ENCODE measurements at places on chromosomes 1 and 21.

- no peak for DNase-seq
Measured at GRCh38 chr1:222182641-222183040, 365.3 kb downstream of the HHIPL2 start.

GRCh38 chr1:176775378-176775777 is 312.4 kb downstream of the PAPPA2 start:
- no peak for DNase-seq

- DNase-seq, result peak; percentile 37
Measured at GRCh38 chr1:183622884-183623785, 12.4 kb downstream of the ARPC5 start.

GRCh38 chr1:6271006-6271405 is 10.1 kb upstream of the GPR153 start:
- DNase-seq, result no peak

- DNase-seq, result no peak
Measured at GRCh38 chr1:109249654-109250401, 489 bp downstream of the CELSR2 start.

DNA sequence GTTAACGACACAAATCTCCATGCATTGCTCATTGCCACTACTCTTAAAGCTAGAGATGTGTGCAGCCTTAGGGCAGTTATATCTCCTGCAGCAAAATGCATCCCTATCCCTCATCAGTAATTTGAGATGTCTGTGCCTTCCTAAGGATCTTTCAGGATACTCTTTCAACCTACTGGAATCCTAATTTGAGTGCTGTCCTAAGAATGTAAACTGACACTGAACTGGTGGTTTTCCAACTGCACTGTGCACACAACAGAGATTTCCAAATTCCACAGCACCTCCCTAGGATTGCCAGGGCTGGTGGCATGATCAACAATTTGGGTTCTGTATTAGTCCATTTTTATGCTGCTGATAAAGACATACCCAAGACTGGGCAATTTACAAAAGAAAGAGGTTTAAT is 193.9 kb downstream of the LTN1 start:
- DNase-seq, result no peak

- no peak for DNase-seq
Measured at GRCh38 chr21:32570456-32570855, 14.9 kb downstream of the TCP10L start.

- no peak for DNase-seq
Measured at GRCh38 chr21:35615325-35615724, 445.0 kb downstream of the SETD4 start.

- no peak for DNase-seq
Measured at GRCh38 chr1:117605164-117605773, 579 bp upstream of the TENT5C start.

DNA sequence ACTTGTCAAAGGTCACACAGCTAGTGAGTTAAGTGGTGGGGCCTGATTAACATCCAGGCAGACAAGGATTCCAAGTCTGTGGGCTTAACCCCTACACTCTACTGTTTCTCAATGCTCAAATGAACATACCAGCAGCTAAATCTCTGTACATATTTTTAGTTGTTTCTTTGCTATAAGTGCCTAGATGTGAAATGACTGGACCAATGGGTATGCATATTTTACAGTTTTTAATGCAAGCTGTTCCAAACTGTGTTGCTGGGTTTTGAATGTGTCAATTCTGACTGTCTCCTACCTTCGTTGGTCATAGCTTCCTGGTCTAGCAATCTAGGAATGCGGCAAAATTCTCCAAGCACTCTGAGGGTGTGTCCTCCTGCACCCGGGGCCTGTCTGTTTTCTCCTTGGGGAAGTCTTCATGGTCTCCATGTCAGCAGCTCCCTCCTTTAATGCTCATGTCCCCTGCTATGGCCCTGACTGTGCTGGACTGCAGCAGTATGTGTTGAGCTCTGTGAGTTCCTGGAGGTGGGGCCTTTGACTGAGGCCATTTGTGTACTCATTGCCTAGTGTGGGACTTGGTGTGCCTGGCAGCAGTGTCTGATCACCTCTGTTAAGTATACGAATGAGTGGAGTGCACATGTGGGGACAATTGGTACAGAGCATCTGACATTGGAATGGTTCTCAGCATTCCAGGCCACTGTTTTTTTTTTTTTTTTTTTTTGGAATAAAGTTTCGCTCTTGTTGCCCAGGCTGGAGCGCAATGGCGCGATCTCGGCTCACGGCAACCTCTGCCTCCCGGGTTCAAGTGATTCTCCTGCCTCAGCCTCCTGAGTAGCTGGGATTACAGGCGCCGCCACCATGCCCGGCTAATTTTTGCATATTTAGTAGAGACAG is 72.9 kb upstream of the SLC2A1 start:
- DNase-seq, result no peak

- DNase-seq, result no peak
Measured at GRCh38 chr1:100881687-100882086, 13.0 kb downstream of the EXTL2 start.

- DNase-seq, result no peak
Measured at GRCh38 chr1:230878591-230878990, 10.3 kb upstream of the C1orf198 start.

DNA sequence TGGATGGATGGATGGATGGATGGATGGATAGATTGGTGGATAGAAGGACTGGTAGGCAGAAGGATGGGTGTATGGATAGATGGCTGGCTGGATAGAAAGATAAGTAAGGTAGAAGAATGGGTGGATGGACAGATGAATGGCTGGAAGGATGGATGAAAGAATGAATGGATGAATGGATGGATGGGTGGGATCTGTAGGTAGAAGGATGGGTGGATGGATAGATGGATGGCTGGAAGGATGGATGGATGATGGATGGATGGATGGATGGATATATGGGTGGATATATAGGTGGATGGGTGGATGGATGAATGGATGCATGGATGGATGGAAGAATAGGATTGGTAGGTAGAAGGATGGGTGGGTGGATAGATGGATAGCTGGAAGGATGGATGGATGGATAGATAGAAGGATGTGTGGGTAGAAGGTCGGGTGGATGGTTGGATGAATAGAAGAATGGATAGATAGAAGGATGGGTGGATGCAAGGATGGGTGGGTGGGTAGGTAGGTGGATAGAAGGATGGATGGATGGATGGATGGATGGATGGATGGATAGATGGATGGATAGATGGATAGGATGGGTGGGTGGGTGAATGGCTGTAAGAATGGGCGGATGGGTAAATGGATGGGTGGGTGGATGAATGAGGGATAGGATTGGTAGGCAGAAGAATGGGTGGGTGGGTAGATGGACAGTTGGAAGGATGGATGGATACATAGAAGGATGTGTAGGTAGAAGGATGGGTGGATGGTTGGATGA is 7.5 kb downstream of the MASP2 start:
- no peak for DNase-seq

DNA sequence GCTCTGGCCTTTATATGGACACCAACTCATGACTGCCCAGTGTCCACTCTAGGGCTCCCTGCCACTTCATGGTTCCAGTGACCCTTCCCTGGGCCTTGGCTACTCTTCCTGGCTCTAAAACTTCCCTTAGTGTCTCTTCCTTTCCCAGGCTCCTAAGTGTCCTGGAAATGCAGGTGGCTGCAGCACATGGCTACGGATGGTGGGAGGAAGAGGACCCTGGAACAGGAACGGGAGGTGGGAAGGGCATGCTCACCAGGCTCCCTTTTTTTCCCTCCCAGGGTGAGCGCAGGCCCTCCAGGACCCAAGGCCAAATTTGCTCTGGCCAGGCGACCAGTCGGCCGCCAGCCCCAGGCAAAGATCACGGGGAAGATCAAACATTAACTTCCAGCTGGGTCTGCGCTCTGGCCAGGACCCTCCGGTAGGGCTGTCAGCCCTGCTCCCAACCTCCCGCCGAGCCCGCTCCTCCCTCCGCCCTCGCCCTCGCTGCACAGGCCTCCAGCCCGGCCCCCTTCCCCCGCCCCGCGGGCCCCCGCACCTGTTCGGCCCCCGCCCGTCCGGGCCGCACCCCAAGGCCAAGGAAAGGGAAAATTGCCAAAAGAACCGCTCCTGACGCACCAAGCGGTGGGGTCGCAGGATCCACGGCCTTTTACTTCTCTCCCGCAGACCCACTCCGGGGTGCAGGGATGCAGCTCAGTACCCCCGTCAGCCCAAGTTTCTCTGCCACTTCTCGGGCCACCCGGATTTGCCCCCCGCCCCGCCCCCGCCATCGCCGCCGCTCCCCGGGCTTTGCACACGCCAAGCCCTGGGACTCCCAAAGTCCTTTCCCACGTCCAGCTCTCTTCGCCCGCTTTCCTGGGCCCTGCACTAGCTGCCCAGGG is 894 bp downstream of the TCEA3 start:
- no peak for DNase-seq

DNA sequence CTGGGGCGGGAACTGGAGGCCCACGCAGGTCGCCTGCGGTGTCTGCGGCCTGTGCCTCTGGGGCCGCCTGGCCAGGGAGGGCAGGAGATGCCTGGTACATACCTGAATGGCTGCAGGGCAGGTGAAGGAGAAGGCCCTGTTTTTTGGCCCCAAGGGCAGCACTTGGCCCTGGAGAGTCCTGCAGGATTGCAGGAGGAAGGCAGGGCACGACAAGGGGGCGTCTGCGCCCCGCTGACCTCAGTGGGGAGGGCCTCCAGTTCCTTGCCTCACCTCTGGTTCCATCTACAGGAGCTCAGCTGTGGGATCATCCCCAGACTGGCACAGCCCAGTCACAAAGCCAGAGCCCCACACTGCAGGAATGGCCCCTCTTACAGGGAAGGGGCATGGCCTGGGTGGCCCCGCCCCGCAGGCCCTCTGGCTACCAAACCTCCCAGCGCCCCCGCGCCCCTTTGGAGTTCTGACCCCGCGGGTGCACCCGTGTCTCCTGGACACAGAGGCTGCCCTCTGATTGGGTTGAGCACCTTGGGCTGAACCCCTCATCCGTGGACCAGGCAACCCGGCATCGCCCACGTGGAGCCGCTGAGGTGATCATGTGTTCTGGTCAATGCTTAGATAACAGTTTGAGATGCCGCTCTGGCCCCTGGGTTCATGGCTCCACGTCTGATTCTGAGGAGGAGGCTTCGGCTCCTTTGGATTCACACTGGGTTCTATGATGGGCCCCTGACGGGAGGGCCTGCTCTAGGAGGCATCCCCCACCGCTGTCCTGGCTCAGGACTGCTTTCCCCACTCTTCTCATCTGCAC is 1.3 kb upstream of the PEX10 start:
- no peak for DNase-seq

DNA sequence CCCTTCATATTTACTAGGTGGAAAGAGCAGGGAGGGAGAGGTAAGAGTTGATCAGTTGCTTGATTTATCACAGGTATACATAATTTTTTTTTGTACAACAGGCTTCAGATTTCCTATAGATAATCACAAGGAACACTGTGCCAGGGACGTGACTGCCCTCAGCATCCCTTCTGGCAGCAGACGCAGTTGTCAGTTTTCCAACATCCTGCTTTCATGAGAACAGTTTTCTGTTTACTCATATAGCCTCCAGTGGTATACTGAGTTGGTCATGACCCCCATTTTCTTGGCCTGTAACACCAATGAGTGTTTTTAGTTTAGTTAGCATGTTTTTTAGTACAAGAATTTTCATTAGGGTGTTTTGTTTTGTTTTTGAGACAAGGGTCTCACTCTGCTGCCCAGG is 37.9 kb upstream of the PTPRF start:
- no peak for DNase-seq

GRCh38 chr1:179924268-179924667 is 30.3 kb upstream of the CEP350 start:
- no peak for DNase-seq

DNA sequence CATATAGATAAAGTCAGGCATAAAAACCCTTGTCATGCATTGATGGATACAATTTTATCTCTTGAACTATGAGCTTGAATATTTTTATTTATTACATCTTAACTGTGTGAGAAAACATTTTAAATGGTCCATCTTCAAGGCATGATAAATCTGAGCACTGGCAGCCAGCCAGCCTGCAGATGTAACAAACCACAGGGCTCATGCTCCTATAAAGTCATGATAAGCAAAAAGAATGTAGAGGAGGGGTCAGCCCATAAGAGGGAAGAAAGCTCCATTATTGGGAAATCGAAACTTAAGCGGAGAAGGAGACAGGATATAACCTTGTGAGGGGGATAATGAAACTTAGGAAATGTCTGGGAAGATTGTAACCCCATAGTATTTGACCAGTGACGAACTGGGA is 839.0 kb downstream of the LRRIQ3 start:
- no peak for DNase-seq

GRCh38 chr1:156172696-156173470 is 19.5 kb downstream of the SEMA4A start:
- no peak for DNase-seq

- DNase-seq, result no peak
Measured at GRCh38 chr21:32881458-32881857, 109.9 kb upstream of the PAXBP1 start.

GRCh38 chr1:209720826-209721225 is 16.2 kb downstream of the HSD11B1 start:
- DNase-seq, result no peak

DNA sequence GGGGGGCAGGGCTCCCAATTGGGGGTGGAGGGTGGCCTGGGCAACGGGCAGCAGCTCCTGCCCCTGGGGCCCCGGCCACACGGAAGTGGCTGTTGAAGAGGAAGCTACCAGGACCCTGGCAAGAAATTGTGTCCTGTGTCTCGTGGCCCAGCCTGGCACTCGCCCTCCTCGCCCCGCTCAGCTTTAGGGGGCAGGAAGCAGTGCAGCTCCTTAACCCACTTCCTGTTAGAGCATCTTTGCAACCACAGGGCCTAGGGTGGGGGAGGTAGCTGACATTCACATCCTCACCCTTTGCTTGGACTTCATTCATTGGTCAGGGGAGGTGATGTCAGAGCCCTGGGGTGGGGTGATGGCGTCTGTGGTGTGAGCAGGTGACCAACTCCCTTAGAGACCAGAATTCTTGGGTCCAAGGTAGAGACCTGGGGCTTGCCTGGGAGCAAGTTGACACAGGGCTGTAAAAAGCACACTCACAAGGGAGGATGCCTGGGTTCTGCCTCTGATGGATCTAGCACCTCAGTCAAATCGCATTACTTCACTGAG is at the start of gene ARHGAP30:
ARHGAP30 (minus strand) TSS at position 161 of the 540 bp plus-strand sequence. CDS start 267 bp downstream, outside the sequence.
- DNase-seq, result peak; percentile 89

DNA sequence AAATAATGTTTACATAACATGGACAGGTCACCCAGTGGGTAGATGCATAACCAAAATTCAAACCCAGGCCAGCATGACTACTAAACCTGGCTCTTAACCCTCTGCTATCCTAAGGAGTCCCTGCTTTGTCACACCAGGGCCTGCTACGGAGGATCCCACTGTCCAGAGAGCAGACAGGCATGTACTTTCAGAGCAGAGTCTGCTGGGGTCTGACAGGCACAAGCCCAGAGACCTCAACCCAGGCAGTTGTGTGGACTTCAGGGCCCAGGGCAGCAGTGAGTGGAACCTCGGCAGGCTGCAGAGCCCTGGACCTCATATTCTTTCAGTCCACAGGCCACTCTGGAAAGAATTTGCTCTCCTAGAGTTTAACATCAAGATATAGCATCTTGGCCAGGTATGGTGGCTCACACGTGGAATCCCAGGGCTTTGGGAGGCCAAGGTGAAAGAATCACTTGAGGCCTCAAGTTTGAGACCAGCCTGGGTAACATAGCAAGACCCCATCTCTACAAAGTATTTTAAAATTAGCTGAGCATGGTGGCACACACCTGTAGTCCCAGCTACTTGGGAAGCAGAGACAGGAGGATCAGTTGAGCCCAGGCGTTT is 16.1 kb upstream of the S100A7 start:
- no peak for DNase-seq
